Activated T-cell treated with anti-CD3 and anti-CD28 coated beads, Interleukin-2, amount 50 U/mL, for 48 hours (primary cell): ENCODE measurements at places on chromosomes 1 and 21.

DNA sequence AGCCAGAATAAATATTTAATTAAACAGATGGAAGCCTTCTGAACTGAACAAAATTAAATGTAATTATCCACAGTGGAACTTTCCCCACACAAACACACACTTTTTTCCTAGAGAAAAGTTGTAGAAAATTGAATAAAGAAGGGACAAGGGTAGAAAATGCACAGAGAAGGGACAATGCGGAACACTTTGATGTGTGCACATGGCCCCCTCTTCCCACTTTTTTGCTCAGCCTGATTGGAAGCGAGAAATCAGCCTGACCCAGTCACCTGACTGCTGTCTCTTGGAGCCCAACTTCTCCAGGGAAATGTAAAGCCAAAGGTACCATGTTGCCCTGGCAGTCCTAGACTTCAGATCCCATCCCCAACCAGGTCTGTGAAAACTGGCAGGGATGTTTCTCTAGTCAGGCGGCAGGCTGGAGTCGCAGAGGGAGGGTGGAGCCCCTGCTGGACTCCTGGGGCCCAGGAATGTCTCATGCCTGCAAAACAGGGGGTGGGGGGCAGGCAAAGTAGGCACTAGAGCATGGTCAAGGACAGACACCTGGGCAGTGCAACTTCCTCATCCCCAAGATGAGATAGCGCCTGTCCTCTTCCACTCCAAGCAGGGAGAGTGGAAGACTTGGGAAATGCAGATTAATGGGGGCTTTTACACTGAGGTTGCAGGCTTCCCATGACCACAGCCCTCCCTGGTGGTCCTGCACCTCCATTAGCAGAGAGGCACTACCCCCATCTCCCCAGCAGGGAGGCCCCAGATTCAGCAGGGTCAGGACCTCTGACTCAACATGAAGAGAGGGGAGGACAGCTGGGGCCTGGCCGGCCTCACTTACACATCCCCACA, 2.8 kb downstream of the CERS2 start:
- DNase-seq: no peak

DNA sequence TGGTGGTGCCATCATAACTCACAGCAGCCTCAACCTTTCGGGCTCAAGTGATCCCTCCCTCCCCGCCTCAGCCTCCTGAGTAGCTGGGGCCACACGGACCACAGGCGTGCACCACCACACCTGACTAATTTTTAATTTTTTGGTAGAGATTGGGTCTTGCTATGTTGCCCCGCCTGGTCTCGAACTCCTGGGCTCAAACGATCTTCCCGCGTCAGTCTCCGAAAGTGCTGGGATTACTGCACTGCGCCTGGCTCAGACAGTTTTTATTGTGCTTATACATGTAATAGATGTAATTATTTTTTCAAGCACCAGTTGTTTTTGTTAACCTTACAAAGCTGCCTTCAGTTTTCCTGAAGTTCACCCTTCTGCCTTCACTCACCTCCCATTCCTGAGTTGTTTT, 38.0 kb upstream of the HMGN1 start:
- no peak for DNase-seq

DNA sequence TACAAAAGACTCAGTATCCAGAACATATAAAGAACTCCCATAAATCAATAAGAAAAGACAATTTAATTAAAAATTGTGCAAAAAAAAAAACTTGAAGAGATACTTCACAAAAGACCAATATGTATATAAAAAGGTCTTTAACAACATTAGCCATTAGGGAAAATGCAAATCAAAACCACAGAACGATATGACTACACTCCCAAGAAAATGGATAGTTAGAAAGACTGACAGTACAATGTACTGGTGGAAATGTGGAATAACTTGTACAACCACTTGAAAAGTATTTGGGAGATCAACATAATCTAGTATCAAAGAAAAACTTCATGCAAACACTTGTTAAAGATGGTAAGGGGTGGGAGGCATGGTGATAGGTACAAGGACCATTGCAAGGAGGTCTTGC, 3.9 kb upstream of the CLCA1 start:
- no peak for DNase-seq

GRCh38 chr1:182617734-182618351, 13.7 kb upstream of the RGS16 start:
- DNase-seq: no peak

GRCh38 chr1:24364605-24364974, 45.4 kb downstream of the GRHL3 start:
- no peak for DNase-seq

- DNase-seq: peak; percentile 61
Measured at GRCh38 chr1:67429528-67430357, 459 bp downstream of the SERBP1 start.

- DNase-seq: no peak
Measured at GRCh38 chr1:156001662-156002171, 19.0 kb downstream of the SSR2 start.

GRCh38 chr1:225691861-225692516, 39.1 kb upstream of the ENAH start:
- no peak for DNase-seq

GRCh38 chr1:41612953-41613352, 128.5 kb upstream of the EDN2 start:
- DNase-seq: peak; percentile 11

DNA sequence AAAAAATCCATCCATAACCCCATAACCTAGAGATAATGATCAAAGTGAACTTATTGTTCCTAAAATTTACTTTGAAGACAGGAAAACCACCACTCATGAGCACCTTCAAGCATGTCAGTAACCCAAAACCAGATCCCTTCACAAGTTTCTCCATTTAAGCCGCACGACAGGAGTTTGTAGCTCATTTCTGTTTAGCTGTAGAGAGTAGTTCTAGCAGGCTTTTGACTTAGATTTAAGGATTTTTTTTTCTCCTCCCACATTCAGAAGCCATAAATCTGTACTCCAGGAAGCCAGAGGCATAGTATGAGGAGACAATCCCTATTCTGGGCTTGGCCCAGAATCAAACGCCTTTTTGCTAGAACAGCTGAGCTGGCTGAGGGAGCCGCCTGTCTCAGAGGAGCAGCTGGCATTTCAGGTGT, 25.6 kb downstream of the TOMM20 start:
- no peak for DNase-seq
